ENCODE measurements at places on chromosomes 4 and X.

DNA sequence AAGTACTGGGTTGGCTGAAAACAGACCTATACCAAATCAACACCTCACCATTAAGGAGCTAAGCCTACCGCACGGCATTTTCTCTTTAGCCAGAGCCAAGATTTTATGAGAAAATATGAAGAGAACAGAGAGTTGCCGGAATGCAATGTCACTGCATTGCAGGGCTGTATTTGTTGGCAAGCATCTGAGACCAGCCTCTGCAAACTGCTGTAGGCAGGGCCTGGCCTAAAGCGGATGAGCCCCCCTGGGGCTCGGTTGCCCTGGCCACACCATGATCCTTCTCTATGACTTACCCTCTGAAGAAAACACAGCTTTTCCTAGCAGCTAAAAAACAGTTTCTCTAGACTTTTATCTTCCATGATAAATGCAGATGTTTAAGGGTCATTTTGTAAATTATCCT, 120.5 kb upstream of the SORBS2 start:
- no peak for DNase-seq

DNA sequence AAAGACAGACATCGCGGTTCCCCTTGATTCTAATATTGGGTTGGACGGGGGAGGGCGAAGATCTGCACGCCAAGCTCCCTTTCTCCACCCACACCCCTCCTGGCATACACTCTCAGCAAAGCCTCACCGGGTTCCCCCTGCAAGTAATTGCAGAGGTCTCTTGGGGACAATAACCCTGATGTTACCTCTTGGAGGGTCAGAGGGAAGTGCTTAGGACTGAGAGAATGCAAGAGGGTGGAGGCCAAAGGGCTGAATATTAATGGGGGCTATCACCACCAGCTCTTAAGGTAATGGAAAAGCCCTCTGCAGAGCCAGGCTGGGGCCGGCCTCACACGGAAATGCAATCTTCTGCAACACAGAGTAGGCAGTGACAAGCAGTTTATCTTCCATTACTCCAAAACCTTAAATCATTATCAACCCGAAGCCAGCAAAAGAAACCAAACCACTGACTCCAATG, 344.1 kb upstream of the GATB start:
- no peak for DNase-seq

DNA sequence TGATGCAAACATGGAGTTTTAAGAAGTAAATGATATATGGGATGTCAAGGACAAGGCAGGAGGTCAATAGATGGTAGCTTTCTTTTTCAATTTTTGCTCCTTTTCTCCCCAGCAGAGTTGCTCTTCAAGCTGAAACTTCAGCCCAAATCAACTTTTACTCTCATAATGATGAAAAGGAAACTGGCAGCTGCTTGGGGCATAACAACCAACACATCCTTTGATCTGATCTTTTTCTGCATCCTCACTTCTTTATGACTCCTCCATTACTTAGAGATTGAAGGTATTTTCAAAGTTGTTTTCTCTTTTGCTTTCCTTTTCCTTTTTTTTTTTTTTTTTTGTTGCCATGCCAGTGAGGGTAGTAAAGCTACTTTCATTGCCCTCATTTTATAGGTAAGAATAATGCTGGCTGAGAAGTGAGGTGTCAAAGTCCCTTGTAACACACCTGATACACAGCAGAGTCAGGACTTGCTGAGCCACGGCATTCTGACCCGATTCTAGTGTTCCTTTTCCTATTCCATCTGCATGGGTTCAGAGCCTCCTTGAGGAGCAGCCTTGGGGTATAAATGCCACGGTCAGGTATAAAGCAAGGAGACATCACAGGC, 26.9 kb downstream of the SLC2A9 start:
- no peak for DNase-seq

- DNase-seq = no peak
These were observed 44.1 kb upstream of the FRMD7 start for GRCh38 chrX:132171881-132172280.

DNA sequence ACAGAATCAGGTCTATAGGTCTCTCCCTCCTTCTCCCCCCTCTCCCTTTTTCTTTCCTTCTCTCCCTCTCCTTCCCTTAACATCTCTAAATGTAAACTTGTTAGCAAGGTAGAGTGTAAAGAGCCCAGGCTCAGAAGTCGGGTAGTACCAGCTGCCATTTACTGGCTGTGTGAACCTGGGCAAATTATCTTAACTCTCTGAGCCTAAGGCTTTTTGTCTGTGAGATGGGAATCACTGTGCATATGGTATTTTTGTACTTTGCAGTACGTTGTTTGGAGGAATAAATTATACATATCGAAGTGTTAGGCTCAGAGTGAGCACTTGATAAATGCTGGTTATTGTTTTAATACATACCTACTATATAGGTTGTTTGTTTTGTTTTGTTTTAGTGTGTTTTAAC, 154.0 kb downstream of the RBMX2 start:
- no peak for DNase-seq

- DNase-seq = no peak
These were observed 62.4 kb downstream of the TRMT44 start for GRCh38 chr4:8502836-8503585.

- no peak for DNase-seq
These were observed 9.3 kb upstream of the TBC1D19 start for GRCh38 chr4:26574563-26574962.

DNA sequence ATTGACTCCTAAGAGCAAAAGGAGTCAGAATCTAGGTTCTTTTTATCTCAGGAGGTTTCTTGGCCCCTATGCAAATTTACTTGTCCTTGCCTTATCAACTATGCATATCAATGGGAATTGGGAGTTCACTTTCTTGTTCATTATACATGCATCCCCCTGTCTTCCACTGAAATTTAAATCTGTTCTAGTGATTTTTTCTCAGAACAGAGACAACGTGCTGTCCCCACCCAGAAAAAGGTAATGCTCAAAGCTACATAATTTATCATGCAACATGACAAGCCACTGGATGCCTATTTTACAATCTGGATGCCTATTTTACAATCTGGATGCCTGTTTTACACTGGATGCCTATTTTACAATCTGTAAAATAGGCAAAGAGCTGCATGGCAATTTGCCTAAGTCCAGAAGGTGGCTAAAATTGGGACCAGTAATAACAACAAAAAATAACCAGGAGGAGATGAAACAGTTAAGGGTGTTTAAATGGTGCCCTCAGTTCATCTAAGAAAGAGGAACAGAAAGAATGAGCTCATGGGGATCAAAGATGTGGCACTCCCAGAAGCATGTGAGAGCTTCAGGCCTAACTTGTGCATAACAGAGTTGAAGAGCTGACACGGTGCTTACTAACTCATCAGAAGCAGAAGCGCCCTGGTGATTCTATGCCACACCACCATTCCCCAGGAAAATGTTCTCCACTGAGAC, 537.8 kb upstream of the BOD1L1 start:
- no peak for DNase-seq

All from DMS53 (cell line).